Skeletal muscle cell (primary cell): ENCODE measurements at places on chromosomes 5 and 9.

DNA sequence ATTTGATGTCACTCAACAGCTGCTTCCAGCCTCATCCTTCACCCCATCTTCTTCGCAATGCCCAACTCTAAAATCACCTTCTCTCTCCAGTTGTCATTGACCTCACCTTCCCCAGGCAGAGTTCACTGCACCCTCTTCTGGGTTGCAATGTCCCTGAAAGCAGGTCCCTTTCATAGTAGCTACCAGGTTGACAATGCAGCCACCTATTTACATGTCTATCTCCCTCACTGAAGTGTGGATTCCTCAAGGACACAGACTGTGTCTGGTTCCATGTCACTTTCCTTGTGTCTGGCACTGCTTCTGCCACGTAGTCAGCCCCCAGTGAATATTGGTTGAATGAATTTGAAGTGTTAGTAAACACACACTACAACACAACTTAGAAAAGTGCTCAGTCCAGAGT, 445.5 kb upstream of the WWC1 start:
- DNase-seq = no peak

DNA sequence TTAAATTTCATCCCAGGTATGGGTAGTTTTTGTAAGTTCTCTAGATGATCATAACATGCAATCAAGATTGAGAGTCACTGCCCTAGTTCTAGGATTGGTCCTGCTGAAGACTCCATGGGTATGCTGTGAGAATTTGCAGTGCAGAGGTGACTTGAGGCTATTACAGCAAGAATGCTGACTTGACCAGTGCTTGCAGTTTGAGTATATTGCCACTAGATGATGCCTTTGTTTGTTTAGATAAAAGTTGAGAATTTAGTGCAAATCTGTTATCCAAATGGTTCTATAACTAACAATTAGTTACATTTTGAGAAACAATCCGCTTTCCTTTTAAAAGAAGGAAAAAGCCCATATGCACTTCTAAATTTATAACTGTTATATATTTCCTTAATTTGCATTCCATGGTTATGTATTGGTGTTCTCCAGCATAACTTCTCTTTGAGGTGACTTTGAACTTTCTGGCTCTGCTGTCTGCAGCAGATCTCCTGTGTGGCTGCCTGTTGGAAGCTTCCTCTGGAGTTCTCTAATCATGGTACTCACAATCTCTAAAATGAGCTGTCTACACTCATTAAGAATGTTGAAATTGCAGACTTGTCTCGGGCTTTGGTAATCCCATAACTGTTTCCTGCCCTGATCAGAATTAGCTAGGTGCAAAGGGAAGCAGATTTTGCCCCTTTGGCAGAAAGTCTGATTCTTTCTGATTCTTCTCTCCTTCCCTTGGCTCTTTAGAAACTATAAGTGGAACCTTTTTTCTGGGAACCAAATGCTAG, 24.9 kb downstream of the MELK start:
- DNase-seq = peak; percentile 18

- no peak for DNase-seq
Observed at GRCh38 chr9:121169094-121169601, 32.5 kb downstream of the RAB14 start.

DNA sequence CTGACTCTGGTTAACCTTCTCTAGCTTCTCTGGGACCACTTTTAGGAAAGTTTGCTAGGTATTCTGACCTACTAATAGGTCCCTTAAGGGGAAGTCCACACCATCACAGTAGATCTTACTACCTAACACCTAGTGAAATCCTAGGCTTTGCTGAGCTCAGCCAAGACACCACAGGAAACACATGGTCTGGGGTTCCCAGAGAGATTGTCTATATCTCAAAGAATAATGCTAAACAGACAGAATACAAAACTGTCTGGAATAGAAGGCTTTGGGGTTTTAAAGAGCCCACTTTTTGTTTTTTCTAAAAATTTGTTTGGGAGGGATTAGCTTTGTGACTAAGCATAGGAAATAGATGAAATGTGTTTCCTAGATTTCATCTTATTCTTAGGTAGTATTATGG, 395.1 kb downstream of the ARHGEF28 start:
- DNase-seq = no peak

- DNase-seq = no peak
Observed at GRCh38 chr9:32424616-32425015, 40.2 kb downstream of the ACO1 start.

DNA sequence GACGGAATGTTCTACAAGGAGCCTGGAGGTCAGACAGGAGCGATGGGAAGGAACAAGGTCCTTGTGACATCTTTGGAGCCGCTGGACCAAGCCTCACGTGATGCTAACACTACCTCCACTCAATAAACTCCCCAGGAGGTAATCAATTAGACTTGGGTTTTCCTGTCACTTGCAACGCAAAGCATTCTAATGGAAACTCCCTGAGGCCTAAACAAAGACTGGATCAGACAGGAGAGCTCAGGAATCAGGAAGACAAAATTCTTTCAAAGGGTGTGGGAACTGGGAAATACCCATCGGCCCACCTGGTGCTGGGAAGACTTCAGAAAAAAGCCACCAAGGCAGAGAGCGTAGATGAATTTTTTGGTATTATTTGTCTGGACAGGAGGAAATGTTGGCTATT, 22.3 kb upstream of the UNC5A start:
- no peak for DNase-seq

DNA sequence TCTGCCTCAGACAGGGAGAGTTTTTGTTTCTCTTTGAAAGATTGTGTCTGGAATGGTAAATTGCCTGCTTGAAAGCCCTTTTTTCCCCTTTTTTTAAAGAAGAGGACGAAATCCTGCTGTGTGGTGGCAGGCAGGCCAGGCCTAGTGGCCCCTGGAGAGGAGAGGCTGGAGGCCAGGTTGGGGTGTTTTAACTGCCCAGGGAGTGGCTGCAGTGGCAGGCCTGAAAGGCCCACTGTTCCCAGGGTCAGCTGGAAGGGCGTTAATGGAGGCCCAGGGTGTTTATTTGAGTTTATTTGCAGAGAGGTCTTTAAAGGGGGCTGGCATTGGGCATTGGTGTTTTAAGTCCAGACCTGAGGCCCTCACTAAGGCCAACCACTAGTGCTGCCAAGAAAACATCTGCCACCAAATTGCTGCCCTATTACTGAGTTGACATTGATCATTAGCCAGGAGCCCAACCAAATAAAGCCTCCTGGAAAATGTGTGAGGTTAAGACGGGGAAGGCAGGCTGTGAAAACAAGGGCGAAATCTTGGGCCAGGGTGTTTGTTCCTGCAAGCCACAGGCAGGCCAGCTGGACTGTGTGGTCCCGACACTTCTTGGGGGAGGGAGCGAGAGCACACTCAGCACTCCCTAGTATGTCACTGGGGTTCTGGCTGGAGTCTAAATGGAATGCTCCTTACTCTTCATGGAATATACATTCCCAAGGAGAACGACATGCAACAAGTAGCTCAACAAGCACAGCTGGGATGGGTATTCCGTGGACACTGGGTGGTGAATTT, 5.0 kb downstream of the JADE2 start:
- DNase-seq = no peak

DNA sequence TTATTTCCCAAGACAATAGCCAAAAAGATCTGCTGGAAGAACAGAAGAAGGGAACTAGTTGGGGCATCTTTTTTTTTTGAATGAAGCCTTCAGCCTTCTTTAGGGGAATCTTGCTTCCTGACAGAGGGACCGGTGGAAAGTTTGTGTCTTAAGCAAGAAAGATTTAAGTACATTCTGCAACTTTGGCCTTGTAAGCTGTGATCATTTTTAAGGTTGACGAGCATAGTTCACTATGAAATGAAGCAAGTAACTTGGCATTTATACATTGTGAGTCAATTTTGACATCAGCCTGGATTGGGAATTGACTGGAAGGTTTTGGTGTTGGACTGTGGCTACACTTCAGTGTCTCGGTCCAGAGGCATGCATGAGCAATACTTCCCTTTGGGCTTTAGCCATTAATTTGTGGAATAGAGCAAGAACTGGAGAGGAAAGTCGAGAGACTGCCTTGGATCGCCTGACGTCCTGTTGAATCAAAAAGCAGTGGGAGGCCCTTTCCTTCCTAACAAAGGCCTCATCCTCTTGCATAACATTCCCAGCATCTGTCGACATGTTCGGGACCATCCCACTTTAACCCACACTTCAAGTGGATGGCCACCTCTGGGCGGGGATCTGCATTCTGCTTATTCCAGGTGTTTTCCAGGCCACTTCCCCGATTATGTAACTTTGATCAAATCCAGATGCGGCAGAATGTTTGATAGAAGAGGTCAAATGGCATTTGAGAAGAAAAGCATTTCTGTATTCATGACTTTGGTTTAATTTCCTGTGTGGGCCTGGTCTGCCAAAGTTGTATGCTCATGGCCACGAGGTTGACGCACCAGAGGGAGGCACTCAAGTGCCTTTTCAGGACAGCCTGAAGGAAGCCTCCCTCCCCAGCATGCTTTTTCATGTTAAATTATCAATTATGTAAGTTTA, 12.5 kb downstream of the ABL1 start:
- DNase-seq = peak; percentile 100

DNA sequence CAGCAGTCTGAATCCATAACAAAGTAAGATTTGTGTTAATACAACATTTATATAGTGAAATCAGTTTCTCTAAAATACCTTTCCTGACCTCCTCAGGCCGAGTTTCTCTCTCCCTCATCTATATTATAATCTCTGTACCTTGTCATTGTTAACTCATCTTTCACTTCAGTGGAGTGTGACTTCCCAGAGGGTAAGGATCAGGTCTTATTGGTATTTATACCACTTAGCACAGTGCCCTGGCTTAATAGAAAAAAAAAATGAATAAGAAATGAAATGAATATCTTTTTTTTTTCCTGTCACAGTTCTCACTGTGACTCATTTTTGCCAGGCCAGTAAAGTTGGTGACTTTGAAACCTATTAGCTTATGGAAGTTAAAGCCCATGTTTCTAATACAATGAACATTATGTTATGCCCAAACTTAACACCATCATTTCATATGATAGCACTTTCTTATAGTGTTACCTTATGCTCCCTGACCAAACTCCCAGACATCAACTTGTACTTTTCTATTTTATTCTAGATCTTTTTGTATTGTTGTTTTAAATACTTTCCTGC, 90.1 kb downstream of the NR3C1 start:
- no peak for DNase-seq

DNA sequence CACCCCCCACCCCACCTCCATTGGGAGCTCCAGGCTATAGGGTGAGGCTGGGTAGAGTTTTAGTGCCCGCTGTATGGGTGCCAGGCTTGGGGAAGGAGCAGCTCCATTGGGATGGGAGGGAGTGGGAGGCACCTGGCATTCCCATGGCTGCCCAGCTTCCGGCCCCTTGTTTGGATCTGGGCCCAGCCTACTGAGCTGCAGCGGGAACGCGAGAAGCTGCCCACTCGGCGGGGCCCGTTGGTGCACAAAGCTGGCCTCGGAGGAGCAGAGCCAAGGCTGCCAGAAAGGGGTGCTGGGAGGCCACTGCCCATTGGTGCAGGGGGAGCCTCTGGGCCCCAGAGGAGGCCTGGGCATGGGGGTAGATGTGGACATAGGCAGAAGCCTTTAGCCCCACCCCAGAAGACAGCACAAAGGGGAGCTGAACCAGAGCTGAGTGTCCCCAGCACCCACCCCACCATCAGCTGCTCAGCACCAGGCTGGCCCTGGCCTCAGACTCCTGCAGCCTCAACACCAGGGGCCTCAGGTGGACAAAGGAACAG, 4.4 kb downstream of the LCN9 start:
- DNase-seq = no peak

GRCh38 chr5:180180421-180180820, 28.6 kb downstream of the RASGEF1C start:
- DNase-seq = no peak

GRCh38 chr9:132547436-132547835, 35.0 kb upstream of the BARHL1 start:
- no peak for DNase-seq

- DNase-seq = no peak
Observed at GRCh38 chr9:87525546-87526303, 28.1 kb downstream of the DAPK1 start.

DNA sequence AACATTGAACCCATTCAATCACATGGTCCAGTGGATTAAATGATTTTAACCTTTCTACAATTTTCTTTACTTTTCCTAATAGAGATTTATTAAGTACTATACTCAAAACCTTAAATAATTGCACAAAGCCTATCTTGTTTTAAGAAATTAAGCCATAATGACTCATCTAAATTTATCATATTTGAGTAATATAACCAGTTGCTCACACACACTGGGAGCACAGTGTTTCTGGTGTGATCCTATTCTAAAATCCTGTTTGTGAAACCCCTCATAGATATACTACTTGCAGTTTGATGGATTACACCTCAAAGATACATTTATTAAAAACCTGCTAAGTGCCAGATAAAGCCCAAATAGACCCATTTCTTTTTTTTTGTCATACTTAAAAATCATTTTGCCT, 668.3 kb upstream of the CDH18 start:
- no peak for DNase-seq

DNA sequence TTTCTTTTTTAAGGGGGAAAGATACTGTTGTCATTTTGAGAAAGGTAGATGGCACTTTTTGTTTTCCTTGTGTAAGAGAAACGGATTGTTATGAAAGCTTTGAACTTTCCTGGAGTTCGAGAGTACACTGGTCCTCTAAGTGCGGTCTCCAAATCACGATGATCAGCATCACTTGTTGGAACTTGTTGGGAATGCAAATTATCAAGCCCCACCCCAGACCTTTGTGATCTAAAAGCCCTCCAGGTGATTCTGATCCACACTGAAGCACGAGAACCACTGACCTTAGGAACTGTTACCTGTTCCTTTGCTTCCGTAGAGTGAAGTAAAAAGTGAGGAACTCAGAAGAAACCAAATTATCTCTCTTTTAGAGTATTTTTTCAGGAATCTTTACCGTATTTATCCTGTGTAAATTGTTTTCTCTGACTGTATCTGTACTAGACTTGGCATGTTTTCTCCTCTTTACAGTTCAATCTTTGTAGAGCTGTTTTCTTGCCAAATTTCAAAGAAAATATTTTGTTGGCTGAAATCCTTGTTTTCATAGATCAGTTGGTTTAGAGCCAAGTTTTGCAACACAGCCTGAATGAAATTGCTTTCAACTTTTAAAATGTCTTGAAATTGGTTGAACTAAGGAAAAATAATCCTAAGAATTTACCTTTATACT, 4.0 kb downstream of the MAT2B start:
- DNase-seq = peak; percentile 50

GRCh38 chr5:171588790-171589189, 169.3 kb downstream of the FGF18 start:
- no peak for DNase-seq

DNA sequence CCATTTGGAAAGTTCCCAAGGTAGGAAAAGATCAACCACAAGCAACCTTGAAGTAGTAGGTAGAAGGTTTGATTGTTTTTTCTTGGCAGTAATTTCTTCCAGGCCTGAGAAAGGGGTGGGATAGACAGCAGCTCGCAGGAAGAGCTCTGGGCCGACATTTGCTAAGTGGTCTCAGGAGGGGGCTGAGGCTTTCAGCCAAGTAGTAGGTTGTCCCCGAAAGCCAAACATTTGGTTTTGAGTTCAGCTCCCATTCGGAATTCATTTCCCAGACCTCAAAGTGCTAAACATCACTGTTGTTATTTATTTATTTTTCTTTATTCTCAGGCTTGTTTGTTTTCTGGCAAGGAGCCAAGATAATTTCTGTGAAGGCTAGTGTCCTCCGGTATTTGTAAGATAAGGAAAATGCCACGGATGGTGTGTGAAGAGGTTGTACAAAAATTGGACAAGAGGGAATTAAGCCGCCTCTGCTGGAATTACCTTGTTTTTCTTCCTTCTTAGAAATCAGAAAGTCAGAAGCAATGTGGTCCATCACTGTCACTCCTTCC, 112.1 kb downstream of the KIF4B start:
- DNase-seq = no peak
